SK-MEL-5 (cell line): ENCODE measurements at places on chromosomes 13 and 19.

GRCh38 chr13:22095794-22096193 is 424.9 kb downstream of the FGF9 start:
- no peak for DNase-seq

DNA sequence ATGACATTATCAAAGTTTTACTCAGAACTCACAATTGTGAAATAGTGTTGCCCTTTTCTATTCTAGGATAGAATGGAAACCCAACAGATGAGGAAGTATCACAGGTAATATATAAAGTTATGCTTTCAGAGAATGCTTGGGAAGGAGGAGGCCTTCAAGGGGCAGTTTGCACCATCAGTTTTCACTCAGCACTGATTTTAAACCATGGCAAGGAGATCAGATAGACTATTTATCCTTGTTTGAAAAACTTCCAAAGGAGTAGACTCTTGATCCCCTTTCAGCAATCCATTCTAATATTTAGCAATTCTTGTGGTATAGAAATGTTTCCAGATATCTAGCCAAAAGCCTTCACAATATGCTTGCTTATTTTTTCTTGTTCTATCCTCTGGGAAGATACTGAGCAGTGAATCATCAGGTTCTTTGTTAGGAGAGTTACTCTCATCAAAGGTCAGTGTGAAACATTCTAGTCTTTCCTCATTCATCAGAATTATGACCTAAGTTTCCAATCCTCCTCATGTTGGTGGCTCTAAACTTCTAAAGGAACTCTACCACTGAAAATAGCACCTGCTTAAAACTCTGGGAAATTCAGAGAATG is 3.8 kb downstream of the GPC6 start:
- DNase-seq = no peak

GRCh38 chr13:66585669-66586203 is 644.4 kb downstream of the PCDH9 start:
- peak; percentile 7 for DNase-seq

GRCh38 chr13:101331731-101332130 is 84.6 kb downstream of the NALCN start:
- DNase-seq = no peak

- no peak for DNase-seq
Observed at GRCh38 chr19:46620716-46621115, 4.2 kb downstream of the PTGIR start.
